Stimulated activated CD8-positive, alpha-beta memory T cell treated with anti-CD3 and anti-CD28 coated beads, Interleukin-12 subunit alpha, Interleukin-12 subunit beta, amount 100 ng/mL, for 4 hours (primary cell): ENCODE measurements at places on chromosomes 6 and 20.

DNA sequence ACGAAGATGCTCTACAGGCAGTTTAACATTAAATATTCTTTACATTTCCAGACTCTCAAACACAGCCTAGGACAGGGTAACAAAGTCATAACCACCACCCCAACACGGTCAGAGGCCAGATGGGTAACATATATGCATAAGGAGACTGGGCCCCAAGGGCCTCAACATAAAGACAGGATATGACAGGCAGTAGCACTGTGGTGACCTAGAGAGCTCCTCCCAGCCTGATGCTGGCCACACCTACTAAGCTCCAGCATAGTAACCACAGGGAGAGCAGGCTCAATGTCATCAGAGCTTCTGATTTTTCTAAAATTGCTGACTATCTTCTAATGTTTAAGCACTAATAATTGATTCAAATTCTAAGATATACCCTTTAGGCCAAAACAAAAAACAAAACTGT, 21.7 kb downstream of the SMLR1 start:
- no peak for DNase-seq

DNA sequence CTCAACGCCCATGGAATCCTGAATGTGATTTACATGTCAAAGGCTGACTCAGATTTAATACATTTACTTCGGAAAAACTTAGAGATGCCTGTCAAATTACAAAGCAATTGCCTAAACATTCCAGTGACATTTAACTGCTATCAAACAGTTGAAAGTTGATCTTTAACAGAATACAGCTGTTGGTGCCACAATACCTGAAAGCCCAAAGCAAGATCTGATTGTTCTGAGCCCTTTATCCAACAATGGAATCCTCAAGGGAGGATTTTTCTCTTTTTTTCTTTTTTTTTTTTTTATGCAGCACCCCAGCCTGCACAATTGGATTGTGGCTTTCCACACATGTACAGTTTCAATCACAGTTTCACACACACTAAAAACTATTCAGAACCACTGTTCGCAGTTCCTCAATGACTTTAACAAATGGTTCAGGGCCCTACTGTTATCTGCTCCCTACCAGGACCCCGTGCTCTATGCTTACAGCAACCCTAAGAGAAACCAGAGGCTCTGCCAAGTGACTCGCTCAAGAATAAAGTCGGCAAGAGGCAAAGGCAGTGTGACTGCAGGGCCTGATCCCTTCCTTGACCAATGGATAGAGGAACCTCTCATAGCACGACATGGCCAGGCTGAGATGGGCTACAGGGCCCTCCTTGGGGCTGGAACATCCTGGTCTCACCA, 33.3 kb downstream of the EPB41L2 start:
- DNase-seq = no peak

GRCh38 chr6:18485660-18486435, 98.7 kb downstream of the RNF144B start:
- DNase-seq = no peak

- no peak for DNase-seq
Observed at GRCh38 chr20:37471741-37472235, 49.3 kb upstream of the NNAT start.

DNA sequence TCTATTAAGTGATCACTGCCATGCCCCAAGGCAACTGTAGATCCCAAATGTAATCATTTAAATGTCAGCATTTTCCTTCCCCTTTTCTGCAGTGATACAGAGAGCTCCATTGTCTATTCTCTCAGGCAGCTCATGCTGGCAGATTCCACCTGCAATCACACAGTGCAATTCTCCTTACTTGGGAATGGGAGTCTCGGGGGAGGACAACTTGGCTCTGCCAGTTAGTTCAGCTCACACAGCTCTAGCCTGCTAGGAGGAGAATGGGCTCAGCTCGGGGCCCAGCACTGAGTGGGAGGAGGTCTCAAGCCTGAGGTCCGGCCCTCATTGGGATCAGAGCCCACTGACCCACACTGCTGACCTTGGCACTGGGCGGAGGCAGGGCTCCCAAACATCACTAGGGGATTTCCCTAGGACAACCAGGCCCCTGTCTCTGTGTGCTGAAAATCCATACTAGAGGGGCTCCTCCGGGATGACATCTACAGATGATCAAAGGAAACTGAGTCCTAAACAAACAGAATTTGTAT, 109.2 kb upstream of the ASF1A start:
- DNase-seq = no peak

DNA sequence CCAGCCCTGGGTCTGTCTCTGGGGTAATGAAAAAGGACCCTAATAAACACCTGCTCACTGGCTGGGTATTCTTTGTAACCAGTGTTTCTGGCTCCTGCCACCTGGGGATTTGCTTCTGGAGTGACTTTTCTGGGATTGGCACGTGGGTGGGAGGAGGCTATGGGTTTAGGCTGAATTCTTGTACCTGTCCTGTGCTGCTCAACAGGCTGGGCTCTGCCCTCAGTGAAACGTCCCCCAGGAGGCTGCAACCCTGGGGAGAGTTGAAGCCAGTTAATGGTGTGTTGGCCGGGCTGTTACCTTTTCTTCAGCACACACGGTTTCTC, 6.8 kb downstream of the NPBWR2 start:
- DNase-seq = no peak

GRCh38 chr6:154041001-154041400, 2.0 kb downstream of the OPRM1 start:
- no peak for DNase-seq

DNA sequence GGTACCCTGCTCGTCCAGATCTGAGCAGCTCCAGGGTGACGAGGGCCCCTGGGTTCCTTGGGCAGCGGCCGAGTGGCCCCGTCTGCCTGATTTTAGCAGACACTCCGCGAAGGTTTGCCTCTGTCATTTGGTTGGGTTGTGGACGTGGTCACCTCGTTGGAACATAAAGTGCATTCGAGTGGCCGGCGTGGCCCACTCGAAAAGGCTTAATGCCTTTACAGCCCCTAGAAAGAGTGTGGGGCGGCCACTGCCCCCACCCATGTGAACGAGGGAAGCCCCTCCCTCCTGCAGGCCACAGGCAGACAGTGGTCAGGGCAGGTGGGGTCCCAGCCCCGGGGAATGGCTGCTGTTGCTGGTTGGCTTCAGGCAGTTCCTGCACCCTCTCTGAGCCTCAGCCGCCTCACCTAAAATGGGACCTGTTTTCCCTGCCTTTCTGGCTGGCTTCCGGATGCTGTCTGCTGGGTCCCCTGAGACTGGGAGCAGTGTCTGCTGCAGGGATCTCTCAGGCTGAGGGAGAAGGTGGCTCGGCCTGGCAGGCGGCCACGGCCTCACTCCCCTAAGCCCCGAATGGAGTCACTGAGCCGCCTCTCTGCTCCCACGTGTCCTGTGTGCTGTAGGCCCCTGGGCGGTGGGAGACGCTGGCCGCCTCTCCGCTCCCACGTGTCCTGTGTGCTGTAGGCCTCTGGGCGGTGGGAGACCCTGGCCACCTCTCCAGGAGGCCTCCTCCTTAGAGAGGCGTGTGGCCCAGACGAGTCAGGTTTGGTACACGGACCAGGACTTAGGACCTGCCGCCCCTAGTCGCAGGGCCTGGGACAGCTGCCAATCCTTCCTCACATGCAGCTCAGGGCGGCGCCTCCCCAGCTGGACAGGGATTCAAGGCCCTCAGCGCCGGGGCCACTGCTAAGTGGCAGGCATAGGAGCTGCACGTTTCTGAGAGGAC, 233.0 kb downstream of the ERMARD start:
- DNase-seq = no peak
